Activated T-helper 17 cell treated with anti-CD3 and anti-CD28 coated beads, Interleukin-2, amount 50 U/mL, for 72 hours (primary cell): ENCODE measurements at places on chromosomes 12 and 14. TPM values are rescaled to one million over a fixed set of nuclear protein-coding genes. Genes with fewer than 3 reads are reported as not detected.

RERG gene
- not detected for total RNA-seq

NTF3 gene
- total RNA-seq: not detected

NRXN3 gene
- total RNA-seq: not detected

SERPINA1 gene
- total RNA-seq: 160 TPM

SLC6A12 gene
- total RNA-seq: not detected

HHIPL1 gene
- total RNA-seq: not detected

TMPRSS12 gene
- not detected for total RNA-seq

FAM181A gene
- not detected for total RNA-seq

MMP17 gene
- 0.32 TPM for total RNA-seq

EIF2B2 gene
- 27.4 TPM for total RNA-seq

SLC38A4 gene
- total RNA-seq: not detected

DIO2 gene
- total RNA-seq: 1.5 TPM

TEX52 gene
- total RNA-seq: 0.35 TPM

LRIG3 gene
- total RNA-seq: not detected

GALC gene
- total RNA-seq: 32.4 TPM

ACSS3 gene
- total RNA-seq: not detected

KRT74 gene
- total RNA-seq: not detected

PPP4R4 gene
- 1.8 TPM for total RNA-seq

EPYC gene
- total RNA-seq: not detected

TDRD9 gene
- total RNA-seq: 0.95 TPM

TTC6 gene
- not detected for total RNA-seq

KRT78 gene
- total RNA-seq: not detected

SERPINA9 gene
- total RNA-seq: not detected

TRIAP1 gene
- total RNA-seq: 31.8 TPM

EEA1 gene
- 11.2 TPM for total RNA-seq

PRKD1 gene
- not detected for total RNA-seq

SPTSSA gene
- total RNA-seq: 7.0 TPM

GALNT6 gene
- total RNA-seq: 6.2 TPM

TGM1 gene
- total RNA-seq: 18.2 TPM
